ENCODE measurements at places on chromosomes 11 and 22. TPM values are rescaled to one million over a fixed set of nuclear protein-coding genes. Genes with fewer than 3 reads are reported as not detected.

- no peak for DNase-seq
Measured at GRCh38 chr11:59899532-59899931, 20.9 kb downstream of the OOSP3 start.

DNA sequence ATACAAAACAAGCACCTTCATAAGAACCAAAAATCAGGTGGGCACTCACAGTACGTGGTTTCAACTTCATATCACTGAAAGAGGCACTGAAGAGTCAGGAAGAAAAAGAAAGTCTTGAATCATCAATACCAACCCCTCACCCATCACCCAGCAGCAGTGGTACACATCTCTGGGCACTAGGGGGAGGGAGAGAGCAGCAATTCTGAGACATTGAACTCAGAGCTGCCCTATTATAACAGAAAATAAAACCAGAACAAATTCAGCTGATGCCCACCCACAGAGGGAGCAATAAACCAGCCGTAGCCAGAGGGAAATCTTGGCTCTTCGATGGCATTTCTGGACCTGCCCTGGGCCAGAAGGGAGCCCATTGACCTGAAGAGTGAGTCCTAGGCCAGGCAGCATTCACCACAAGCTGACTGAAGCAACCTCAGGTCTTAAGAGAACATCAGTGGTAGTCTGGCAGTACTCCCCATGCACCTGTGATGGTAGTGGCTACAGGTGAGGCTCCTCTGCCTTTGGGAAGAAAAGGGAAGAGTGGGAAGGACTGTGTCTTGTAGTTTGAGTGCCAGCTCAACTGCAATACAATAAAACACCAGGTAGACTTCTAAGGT, 42.2 kb upstream of the FAM181B start:
- no peak for DNase-seq

DNA sequence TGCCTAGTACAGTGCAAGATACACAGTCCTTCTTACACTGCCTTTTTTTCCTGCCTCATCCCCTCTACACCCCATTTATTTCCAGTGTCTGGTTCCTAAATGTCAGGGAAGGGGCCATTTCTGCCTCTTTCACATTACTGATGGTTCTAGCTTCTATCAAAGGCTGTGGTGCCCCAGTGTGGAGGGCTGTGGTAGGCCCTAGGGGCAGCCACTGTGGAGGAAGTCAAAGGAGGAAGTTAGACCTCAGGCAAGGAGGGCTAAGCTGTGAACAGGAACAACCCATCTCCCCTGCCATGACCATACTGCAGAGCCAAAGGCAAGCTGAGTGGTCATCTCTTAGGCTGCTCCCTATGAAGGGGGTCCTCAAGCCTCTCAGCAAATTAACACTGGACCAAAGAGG, 81.9 kb upstream of the CRTAM start:
- peak; percentile 62 for DNase-seq

DNA sequence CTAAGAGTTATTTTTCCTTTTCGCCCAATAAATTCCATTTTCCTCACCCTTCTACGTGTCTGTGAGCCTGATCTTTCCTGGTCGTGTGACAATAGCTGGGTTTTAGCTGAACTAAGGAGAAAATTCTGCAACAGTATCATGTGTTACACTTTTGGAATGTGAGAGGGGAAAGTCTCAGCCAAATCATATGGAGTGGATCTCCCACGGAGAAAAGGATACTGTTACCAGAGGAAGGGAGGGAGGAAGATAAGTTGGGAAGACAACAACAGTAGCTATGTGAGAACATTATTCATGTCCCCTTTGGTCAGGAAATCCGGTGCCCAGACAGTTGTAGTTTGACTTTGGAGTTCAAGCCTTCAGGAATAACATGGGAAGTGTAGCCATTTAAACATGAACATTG, 584.0 kb upstream of the RAG2 start:
- no peak for DNase-seq

- DNase-seq: no peak
Measured at GRCh38 chr11:18936002-18936673, 3.1 kb downstream of the MRGPRX1 start.

DNA sequence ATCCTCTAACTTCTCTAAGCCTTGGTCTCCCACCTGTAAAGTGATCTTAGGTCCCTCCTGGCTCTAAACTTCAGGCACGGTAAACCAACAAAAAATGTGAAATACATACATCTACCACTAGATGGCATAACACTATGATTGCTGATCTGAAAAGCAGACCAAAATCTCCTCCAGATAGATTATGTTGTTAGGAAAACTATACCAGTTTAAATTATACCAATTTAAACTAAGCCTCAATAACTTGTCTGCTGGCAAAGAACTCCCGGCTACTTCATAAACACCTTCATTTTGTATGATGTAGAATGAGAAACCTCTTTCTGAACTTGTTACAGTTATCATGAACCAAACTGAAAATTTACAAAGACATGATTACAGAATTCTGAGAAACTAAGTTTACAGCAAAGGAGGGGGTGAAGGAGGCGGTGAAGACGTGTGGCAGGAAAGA, 85.9 kb downstream of the SBF2 start:
- DNase-seq: no peak

- DNase-seq: no peak
Measured at GRCh38 chr11:108886005-108886659, 221.3 kb downstream of the DDX10 start.

DNA sequence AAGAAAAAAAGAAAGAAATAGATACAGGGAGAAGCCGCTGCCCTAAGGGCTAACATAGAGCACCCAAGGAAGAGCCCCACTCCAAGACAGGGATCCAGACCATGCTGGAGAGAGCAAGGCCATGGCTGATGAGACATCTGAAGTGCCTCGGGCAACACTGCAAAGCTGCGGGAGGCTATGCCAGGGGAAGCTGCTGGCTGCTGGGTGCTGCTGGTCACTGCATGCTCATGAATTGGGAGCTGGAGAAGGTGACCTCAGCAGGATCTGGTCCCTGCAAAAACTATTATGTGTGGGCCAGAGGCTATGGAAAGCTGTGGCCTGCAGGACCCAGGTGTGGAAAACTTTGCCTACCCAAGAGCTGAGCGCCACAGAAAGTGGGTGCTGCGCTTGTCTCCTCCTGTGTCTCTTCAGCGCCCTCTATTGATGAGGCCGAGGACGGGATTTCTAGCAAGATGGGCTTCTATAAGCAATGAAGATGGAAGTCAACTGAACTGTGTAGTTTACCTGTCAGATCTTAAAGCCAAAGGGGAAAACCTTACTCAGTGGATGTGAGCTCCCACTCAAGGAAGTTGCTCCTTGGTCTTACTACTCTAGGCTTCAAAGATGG, 17.3 kb upstream of the SLC29A2 start:
- peak; percentile 67 for DNase-seq

GRCh38 chr11:58292017-58292416, 24.0 kb upstream of the OR10W1 start:
- no peak for DNase-seq

DNA sequence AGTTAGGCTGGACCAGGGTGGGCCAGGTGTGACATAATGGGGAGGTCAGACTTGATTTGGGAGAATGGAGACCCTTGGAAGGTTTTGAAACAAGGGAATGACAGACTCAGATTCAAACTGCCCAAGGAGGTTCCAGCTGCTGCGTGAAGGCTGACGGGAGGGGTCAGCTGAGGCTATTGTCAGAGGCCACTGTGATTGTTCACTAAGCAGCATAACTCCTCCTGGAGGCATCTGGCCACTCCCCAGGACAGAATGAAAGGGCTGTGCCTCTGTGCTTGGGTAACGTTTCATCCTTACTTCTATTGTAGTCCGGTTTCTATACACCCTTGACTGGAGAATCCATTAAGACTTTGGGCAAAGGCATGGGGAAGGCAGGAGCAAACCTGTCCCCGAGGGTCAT, 126.6 kb downstream of the DSCAML1 start:
- DNase-seq: no peak

DNA sequence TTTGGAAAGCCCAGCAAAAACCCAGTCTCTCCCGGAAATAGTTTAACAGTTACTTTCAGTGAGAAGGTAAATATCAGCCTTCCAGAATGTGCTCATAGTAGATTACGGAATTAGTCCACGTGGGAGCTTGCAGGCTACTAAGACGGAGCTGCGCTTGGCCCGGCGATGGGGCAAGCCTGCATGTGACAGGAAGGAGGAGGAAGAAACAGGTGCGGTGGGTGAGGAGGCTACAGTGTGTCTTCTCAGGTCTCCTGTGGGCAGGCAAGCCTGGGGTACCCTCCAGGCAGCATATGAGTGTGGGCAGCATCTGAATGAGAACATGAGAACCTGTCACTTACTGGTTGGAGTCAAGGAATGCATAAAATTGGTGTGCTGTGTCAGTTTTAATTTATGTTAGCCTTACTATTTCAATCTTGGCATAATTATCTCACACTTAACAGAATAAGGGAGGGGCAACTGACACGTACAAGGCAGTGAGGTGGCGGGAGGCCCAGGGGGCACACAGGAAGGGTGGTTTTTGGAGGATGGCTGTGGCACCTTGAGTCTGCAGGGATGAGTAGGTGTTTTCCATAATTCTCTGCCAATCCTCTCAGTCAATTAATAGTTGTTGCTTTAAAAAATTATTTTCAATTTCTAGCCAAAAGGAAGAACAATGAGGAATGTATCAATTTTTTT, 35.7 kb downstream of the CLMP start:
- DNase-seq: no peak

DNA sequence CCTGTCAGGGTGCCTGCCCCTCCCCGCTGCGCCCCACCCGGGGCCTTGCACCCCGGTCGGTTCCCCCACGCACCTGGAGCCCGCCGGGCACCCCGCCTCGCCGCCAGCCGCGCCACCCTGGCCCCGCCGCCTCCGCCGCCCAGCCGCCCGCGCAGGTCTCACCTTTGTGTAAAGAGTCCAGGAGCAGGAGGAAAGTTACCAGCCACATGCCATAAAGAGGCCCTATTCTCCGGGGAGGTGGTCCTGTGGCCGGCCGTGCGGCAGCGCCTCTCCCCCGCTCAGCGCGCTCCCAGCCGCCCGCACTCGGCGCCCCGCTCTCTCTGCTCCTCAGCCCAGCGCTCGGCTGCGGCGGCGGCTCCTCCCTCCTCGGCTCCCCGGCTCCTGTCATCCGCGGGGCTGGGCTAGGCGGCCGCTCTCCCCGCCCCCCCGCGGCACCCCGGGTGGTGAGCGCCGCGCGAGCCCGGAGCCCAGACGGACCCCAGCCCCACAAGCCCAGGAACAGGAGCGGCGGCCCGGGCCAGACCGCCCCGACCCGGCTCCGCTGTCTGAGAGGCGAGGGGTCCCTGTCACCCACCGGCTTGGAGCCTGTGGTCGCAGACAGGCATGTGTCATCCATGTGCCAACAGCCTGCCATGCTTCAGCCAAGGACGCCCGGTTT, at the start of gene DSCAML1:
TSS of gene DSCAML1 (minus strand) at position 345 of the 658 bp plus-strand sequence. CDS start at position 208, 137 bp downstream.
- peak; percentile 57 for DNase-seq

DNA sequence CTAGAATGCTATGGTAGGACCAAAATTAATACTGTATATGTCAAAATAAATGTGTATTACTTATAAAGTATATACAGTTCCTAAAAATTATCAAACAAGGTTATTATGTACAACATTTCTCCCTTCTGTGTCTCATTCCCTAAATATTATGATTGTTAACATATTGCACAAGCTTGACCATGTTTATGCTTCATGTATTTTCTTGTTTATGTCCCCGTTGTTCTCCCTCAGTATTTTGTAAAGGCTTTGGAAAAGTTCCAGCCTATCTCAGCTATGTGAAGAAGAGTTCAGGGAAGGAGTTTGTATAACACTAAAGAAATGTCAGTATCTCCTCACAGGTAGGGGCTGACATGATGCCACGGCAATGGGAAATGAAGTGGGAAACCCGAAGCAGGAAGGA, 19.6 kb downstream of the ADM start:
- DNase-seq: no peak

GRCh38 chr11:64253481-64253880, 2.2 kb downstream of the PLCB3 start:
- no peak for DNase-seq

- no peak for DNase-seq
Measured at GRCh38 chr22:47168441-47168840, 406.0 kb downstream of the TBC1D22A start.

GRCh38 chr11:86218125-86219084, 26.1 kb upstream of the EED start:
- peak; percentile 67 for DNase-seq

DNA sequence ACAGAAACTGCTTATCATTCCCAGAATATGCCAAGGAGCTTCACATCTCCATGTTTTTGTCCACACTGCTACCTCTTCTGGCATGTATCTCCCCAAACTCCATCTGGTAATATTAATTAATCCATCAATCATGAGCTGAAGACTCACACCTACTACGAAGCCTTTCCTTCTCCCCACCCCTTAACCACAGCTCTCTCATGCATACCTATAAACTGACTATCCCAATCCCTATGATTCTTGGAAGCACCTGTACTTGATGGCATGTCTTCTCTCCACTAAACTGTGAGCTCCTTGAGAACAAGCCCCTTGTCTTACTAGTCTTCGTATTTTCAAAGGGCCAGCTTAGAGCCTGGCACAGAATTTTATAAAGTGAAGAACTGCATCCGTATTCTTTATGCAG, 47.3 kb downstream of the RELT start:
- DNase-seq: no peak

DNA sequence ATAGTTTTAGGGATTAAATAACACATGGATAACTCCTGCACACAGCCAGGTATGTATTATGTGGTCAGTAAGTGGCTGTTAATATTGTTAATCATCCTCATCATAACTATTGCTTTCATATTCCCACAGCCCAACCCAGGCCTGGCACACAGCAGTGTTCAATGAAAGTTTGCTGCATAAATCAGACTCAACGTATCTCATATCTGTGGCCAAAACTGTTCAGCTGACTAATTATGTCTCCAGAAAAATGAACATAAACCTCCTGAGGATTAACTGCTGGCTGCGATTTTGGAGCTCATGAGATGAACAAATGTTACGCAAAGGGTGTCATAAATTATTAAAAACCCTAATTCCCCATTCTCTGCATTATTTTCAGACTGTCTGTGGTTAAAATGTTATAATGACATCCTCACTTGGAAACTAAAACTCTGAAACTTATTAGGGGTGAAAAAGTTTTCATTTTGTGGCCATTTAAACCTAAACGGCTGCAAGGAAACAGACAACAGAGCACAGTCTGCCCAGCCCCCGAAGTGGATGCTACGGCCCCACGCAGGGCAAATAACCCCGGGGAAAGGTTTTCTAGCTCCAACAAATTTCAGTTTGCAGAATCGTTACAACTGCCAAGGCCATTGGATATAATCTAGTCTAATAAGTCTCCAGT, 17.3 kb downstream of the ABCC8 start:
- no peak for DNase-seq

- DNase-seq: no peak
Measured at GRCh38 chr22:38266120-38266519, 6.7 kb downstream of the TMEM184B start.

CASP5 gene
- total RNA-seq: not detected

CPSF7 gene
- 32.5 TPM for total RNA-seq

SYT7 gene
- 23.7 TPM for total RNA-seq

POU2AF2 gene
- not detected for total RNA-seq

LUZP2 gene
- total RNA-seq: not detected

XRRA1 gene
- 5.3 TPM for total RNA-seq

TRIM29 gene
- total RNA-seq: not detected

HPX gene
- total RNA-seq: 0.35 TPM

B4GALNT4 gene
- 0.94 TPM for total RNA-seq

GGTLC3 gene
- total RNA-seq: not detected

HMOX1 gene
- 4.8 TPM for total RNA-seq

All from Right ventricle myocardium superior (tissue), 1 donor.